ENCODE measurements at places on chromosomes 4 and X.

DNA sequence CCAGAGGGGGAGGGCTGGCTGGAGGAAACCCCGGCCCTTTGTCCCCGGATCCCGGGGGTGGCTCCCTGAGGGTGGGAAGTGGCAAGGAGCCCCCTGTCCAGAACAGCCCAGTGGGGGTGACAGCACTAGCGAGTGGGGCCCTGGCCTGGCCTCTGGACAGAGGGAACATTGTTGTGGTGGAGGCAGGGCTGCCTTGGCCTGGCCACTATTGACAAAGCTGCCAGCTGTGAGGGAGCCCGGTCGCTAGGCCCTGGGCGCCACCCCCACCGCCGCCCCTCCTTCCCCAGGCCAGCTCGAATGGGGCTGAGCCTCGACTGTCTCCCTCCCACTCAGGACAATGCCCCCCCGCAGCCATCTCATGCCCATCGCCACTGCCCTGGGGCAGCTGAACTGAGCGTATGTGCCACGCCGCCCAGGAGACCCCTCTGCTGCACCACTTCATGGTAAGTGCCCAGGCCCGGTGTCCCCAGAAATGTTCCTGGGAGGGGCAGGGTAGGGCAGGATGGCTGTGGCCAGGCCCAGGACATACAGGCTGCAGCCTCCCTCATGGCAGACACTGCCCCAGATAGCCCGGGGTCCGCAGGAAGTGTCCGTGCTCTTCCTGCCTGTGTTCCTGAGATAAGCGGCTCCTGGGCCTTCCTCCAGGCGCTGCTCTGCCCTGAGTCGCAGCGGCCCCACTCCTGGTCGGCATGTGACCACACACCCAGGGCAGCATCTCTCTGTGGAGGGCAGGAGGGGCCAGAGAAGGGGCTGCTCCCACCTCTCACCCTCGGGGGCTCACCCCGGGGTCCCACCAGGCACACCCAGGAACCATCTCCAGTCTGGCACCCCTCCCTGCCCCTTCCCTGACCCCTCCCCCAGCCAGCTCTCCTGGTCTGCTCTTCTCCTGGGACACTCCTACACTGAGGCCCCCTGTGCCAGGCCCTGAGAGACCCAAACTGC is 1.4 kb downstream of the PLXNB3 start:
- DNase-seq = no peak

GRCh38 chrX:136387951-136388502 is 87.3 kb downstream of the ADGRG4 start:
- no peak for DNase-seq

DNA sequence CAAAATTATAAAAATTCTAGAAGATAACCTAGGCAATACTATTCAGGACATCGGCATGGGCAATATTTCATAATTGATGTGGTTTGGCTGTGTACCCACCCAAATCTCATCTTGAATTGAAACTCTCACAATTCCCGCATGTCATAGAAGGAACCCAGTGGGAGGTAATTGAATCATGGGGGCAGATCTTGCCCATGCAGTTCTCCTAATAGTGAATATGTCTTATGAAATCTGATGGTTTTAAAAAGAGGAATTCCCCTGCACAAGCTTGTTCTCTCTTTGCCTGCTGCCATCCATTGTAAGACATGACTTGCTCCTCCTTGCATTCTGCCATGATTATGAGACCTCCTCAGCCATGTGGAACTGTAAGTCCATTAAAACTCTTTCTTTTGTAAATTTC is 77.7 kb downstream of the DDX60 start:
- no peak for DNase-seq

- no peak for DNase-seq
Measured at GRCh38 chr4:138078253-138078652, 163.9 kb downstream of the SLC7A11 start.

GRCh38 chrX:111568354-111568753 is 56.9 kb downstream of the SERTM2 start:
- no peak for DNase-seq

- DNase-seq = no peak
Measured at GRCh38 chrX:130805903-130806302, 97.1 kb downstream of the ENOX2 start.

- DNase-seq = no peak
Measured at GRCh38 chrX:138761380-138761779, 49.9 kb upstream of the FGF13 start.

- no peak for DNase-seq
Measured at GRCh38 chrX:46325312-46325877, 219.8 kb downstream of the ZNF674 start.

DNA sequence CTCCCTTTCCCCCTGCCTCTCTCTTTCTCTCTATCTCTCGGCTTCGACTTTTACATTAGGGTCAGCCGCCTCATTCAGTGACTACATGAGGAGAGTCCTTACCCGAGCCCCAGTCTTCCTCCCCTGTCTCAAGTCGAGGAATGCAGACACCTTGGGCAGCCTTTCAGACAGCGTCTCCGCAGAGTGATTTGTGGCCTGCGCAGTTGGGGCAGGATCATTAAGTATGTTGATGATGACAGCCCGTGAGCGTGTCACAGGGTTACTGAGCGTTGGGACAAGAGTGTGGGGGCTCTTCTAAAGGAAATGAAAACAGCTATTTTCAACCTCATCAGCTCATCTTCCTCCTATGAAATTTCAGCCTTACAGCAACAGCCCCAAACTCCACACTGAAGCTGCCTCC is 312.1 kb upstream of the GATB start:
- no peak for DNase-seq

DNA sequence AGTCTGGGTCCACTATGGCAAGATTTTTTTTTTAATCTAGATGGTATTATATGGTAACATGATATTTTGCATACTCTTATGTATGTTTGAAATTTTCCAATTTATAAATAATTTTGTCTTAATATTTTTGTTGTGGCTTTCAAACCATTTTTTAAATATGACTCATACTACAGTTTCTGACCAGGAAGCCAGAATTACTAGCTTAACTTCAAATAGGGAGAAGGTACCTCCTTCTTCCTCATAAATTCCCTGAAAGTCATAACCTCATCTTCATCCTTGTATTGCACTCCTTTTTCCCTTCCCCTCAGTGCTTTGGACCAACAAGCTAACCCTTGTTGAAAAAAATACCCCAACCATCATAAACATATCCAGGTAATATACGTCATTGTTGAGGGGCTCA is 21.6 kb downstream of the ARAP2 start:
- no peak for DNase-seq

DNA sequence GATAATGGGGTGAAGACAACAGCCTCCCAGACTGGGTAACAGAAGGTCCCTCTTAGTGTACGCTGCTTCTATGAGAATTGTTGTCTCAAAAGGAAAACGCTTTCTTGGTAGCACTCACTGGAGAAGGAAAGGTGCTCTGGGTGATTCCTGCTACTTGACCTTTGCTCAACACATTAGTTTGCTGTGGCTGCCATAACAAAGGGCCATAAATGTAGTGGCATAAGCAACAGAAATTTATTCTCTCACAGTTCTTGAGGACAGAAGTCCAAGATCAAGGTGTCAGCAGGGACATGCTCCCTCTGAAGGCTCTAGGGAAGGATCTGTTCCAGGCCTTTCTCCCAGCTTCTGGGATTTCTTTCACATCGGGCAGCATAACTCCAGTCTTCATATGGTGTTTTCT is 19.0 kb downstream of the HCCS start:
- no peak for DNase-seq

DNA sequence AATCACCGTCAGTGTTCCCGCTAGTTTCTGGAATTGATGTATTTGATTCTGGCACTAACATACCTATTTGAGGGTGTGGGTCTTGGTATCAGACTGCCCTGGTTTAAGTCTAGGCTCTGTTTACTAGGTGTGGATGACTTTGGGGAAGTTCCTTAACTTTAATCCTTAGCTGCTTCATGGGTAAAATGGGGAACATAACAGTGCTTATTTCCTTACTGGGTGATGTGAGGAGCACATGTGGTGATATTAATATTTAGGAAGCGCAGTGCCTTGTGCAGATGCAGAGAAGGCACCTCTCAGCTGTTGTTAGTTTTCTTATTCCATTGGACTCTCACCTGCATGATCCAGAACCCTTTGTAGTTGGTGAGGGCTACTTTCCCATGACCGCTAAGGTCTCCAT is 17.1 kb downstream of the RNF4 start:
- DNase-seq = no peak

GRCh38 chr4:46444318-46445000 is 54.5 kb upstream of the GABRA2 start:
- DNase-seq = no peak

DNA sequence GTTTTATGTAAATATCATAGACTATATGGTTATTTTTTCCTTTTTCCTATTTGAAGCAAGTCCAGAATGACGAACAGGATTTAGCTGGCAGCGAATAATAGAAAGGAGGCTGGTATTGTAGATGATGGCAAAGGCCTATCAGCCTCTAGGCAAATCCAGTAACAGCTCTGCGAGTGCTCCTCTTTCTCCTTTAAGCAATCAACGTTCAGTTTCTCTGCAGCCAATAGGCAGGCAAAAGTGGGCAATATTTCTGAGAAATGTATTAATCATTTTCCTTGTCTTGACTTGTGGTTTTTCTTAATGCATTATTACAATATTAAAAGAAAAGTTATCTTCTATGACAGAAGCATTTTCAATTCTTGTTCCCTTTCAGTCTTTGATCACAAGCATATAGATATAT is 183.3 kb downstream of the SH3KBP1 start:
- DNase-seq = no peak

DNA sequence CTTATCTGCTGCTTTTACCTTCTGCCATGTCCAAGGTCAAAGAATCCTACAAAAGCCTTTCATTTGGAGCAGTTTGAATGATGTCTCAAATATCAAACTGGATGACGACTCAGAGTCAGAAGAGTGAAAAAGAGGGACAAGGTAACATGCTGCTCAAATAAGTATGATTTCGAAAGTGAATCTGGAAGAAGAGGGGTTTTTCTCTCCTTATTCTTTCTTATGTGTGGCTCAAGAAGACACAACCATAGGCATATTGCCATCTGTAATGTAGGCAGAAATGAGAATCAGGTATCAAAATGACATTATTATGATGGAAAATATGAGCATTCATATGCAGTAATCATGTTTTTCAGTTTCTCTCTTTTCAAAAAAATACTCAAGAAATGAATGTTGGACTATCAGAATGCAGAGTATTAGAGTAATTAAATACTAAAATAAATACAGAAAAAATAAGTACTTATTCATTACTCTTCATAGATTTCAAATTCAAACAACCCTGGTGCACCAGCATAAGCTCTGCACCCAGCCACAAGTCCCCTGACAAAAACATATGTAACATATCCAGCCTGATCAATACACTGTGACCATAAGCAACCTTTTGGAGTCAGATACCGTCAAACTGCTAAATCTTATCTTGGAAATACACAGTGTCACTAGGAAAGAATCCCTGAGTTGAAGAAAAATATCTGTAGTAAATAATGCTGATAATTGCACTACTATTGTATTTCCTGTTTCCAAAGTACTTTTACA is 468.6 kb downstream of the INPP4B start:
- no peak for DNase-seq

GRCh38 chr4:156593464-156593863 is 378.1 kb downstream of the PDGFC start:
- DNase-seq = no peak

- no peak for DNase-seq
Measured at GRCh38 chr4:175720067-175720466, 92.0 kb downstream of the GPM6A start.

GRCh38 chr4:13704761-13705160 is 77.2 kb upstream of the BOD1L1 start:
- DNase-seq = no peak

- DNase-seq = no peak
Measured at GRCh38 chrX:134683351-134684005, 25.2 kb upstream of the PLAC1 start.

- no peak for DNase-seq
Measured at GRCh38 chr4:113827285-113827684, 65.7 kb upstream of the CAMK2D start.

DNA sequence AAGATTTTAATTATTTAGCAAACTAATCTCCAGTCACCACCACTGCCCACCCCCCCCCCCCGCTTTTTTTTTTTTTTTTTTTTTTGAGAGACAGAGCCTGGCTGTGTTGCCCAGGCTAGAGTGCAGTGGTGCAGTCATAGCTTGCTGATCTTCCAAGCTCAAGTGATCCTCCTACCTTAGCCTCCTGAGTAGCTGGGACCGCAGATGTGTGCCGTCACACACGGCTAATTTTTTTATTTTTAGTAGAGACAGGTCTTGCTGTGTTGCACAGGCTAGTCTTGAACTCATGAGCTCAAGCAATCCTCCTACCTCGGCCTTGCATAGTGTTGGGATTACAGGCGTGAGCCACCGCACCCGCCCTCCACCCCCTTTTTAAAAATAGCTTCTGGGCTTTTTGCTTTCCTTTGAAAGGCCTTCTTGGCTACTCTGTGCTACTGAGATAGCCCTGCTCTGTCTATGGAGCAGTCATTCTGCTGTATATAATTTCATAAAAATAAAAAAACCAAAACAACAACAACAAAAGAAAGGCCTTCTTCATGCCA is 18.7 kb downstream of the TXLNG start:
- no peak for DNase-seq

DNA sequence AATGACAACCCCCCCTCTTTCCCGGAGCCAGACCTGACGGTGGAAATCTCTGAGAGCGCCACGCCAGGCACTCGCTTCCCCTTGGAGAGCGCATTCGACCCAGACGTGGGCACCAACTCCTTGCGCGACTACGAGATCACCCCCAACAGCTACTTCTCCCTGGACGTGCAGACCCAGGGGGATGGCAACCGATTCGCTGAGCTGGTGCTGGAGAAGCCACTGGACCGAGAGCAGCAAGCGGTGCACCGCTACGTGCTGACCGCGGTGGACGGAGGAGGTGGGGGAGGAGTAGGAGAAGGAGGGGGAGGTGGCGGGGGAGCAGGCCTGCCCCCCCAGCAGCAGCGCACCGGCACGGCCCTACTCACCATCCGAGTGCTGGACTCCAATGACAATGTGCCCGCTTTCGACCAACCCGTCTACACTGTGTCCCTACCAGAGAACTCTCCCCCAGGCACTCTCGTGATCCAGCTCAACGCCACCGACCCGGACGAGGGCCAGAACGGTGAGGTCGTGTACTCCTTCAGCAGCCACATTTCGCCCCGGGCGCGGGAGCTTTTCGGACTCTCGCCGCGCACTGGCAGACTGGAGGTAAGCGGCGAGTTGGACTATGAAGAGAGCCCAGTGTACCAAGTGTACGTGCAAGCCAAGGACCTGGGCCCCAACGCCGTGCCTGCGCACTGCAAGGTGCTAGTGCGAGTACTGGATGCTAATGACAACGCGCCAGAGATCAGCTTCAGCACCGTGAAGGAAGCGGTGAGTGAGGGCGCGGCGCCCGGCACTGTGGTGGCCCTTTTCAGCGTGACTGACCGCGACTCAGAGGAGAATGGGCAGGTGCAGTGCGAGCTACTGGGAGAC is 1.6 kb downstream of the PCDH10 start:
- DNase-seq = peak; percentile 72

GRCh38 chr4:68904786-68905185 is 46.8 kb downstream of the UGT2A3 start:
- no peak for DNase-seq

DNA sequence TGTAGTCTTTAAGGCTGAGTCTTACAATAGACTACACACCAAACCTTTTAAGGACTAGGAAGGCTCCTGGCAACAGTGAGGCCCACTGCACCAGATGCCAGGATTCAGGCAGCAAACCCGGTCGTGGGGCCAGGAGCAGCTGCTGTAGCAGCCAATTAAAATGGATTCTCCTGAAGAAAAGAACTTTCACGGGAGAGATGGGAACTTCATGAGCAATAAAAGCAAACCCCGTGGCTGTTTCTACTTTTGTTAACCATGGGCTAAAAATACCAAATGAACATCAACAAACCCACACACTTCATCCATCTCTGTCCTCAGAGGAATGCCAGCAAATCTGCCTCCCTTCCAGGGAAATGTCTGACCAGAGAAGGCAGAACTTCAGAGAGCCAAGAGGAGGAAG is 101.4 kb downstream of the BTC start:
- DNase-seq = no peak

GRCh38 chr4:163554870-163555465 is 60.5 kb downstream of the TMA16 start:
- DNase-seq = no peak
